Mucosa of descending colon (tissue), 3 donors: ENCODE measurements at places on chromosomes 12 and 14. TPM values are rescaled to one million over a fixed set of nuclear protein-coding genes. Genes with fewer than 3 reads are reported as not detected.

KCNMB4 gene
- total RNA-seq = 0.52 TPM

DNA sequence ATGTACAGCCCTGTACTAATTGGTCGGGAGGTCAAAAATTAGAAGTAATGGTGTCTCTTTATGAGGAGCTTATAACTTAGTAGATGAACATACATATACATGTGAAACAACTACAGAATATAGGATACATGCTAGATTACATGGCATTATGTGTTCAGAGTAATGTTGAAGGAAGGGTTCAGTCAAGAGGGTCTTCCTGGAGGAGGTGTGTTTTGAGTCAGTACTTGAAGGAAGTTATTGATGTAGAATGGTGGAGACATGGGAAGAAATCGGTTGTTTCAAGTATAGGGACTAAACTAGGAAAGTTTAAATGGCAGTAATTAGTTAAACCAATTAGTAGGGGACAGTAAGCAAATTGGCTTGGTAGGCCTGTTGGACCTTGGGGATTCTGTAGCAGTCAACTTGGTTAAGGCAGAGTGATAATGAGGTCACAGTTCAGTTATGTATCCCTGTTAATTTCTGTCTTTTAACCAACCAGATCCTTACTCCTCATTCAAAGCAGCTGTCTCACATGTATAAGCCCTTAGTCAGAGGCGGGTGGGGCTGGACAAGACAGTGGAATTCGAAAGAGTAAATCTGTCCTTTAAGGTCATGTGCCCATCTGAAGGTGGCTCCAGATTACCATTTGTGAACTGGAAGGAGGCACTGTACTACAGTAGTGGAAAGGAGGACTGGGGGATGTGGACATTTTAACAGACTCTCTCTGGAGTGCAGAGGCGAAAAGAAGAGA, 3.5 kb upstream of the ANKRD52 start:
- DNase-seq = no peak

- DNase-seq = no peak
Measured at GRCh38 chr12:105341010-105341409, 10.5 kb downstream of the C12orf75 start.

DNA sequence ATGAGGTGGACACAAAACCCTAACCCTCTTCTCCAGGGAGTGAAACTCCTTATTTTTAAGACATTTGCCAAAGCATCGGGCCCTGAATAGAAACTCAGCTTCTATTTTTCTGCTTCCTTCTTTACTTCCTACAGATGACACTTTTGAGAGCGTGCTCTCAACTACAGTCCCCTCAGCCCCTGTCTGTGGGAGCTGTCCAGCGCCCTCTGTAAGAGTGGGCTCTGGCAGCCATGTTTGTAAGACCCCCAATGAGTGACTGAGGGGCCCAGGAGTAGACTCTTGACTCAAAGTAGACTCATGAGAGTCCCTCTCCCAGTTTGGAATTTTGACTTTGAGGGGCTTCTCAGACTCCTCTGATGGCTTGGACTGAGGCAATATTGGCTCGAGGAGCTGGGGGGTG, 25.5 kb upstream of the BATF start:
- DNase-seq = no peak

DNA sequence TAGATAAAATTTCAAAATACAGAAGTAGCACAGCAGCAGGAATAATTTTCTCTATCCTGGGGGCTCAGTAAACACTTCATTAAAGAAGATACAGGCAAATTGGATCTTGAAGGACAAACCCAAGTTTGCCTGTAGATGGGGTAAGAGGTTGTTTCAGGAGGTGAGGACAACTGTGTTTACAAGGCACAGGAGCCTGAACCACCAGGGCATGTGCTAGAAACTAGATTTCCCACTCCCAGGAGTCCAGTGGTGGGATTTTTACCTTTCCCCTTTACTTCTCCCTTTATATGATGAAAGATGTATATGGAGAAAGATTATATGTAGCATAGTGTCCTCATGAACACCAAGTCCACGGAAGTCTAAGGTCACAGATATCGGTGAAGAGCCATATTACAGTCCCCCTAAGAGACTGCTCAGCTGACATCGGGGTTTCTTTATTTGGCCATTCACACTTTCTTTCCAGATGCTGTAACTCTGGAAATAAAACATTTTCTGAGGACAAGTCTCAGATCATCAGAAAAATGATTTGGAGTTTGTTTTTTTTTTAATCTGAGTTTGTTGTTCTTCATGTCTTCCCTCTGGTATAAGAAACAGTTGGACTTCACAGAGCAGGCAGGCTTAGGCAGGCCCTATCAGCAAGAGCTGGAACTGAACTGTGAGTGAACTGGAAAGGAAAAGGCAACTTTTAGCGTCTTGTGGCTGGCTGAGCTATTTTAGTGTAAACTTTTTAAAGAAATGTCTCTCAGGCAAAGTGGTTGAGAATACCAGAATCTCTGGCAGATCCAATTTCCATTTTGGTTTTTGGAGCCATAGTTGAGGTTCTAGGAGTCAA, 8.0 kb upstream of the EVL start:
- no peak for DNase-seq

DNA sequence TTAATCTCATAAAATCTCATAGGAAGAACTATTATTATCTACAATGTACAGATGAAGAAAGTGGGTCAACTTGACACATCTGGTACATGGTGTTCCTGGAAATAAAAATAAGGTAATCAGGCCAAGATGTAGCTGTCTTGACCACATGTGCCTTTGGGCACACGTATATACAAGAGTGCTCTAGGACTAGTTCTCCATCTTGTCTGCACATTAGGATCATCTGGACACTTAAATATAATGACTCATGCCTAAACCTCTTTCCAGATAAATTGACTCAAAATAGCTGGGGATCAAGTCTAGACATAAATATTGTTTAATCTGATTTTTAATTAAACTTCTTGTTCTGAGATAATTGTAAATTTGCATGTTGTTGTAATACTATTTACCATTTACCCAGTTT, 182.6 kb downstream of the CNTN1 start:
- DNase-seq = no peak
